Fibroblast of upper back skin (primary cell): ENCODE measurements at places on chromosomes 12 and 14.
A peak's percentile ranks its signal among the peaks of the same experiment; 100 is the strongest.

DNA sequence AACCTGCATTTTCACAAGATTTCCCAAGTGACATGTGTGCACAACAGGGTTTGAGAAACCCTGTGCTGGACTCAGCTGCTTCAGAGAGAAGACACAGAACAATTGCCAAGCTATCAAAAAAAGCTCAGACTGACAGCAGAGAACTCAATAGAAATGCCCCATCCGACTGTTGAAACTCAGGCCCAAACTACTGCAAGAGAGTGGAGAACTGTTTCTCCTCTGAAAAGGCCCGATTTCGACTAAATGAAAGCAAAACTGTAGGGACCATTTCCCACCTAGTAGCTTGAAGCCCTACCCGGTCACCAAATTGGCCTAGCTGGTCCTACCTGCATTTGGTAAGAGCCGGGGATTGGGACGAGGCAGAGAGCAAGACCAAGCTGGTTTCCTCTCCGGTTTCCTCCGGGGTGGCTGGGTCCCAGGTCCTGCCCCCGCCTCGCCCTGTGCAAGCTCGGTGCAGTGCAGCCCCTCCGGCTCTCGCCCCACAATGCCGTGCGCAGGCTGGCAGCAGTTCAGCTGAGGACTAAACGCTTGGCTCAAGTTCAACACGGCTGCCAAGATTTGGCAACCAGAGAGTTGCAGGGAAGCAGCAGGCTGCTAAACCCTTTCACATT, 1180.6 kb downstream of the VRK1 start:
- DNase-seq, result peak; percentile 47

DNA sequence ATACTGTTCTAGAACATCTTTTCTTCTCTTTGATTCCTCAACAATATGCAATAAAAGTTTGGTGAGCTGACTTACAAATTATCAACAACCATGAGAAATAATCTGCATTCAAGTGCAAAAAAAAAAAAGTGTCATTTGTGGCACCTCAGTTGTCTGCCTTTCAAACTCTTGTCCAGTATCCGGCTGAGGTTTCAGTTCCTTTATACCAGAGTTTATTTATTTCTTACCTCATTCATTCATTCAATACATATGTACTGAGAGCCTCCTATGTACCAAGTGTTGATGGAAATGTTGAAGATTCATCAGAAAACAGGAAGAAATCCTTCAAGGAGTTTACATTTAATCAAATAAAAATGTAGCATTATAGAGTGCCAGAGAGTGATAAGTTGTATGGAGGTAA, 484.1 kb downstream of the RMST start:
- DNase-seq, result no peak

- peak; percentile 17 for DNase-seq
Measured at GRCh38 chr12:64691795-64692583, 67.2 kb downstream of the GNS start.

DNA sequence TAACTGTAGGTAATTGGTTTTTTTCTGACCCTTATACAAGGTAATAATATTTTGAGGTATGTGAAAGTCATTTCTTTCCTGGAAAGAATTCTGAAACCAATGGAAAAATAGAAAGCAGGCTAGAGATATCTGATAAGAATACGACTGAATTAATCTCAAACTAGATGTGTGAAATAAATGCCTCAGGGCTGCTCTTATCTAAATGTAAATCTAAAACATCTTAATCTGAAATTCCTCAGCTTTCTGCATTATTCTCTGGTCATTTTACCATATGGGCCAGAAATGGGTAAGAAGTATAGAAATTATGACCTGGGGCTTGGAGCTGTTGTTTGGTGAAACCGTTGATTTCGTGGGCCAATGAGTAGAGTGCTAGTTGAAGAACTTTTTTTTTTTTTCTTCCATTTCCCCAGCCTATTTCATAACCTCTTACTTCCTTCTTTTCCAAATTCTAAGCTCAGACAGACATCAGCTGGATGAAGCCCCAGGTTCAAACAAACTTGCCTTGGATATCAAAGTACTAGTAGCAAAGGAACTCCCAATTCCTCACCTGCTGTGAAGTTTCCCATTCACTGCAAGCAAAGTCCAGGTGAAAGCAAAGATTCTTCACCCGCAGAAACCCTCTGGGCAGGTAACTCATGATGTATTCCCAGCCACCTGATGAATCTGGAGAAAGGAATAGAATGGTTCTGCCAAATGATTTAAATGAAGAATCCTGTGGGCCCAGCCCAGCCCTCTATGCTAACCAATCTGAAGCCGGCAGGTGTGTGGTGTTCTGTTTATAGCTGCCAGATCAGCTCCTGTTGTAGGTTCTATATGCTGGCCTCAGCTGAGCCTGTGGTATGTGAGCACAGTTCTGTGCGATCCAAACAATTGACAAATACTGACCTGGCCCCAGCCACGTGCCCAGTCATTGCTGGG, 9.7 kb upstream of the FOS start:
- no peak for DNase-seq

GRCh38 chr14:100712490-100712889, 14.2 kb upstream of the DLK1 start:
- DNase-seq, result no peak

- no peak for DNase-seq
Measured at GRCh38 chr14:51189600-51190376, 50.3 kb upstream of the TMX1 start.

GRCh38 chr14:45185100-45185814, 49.5 kb downstream of the FANCM start:
- peak; percentile 54 for DNase-seq
